ENCODE measurements at places on chromosomes 1 and 21. TPM values are rescaled to one million over a fixed set of nuclear protein-coding genes. Genes with fewer than 3 reads are reported as not detected.

GRCh38 chr1:53698384-53698980 is 40.5 kb downstream of the GLIS1 start:
- H3K36me3 ChIP-seq: no peaks in the 10 kb centered on the region
- DNase-seq: no peak
- no peak overlapping the region for H3K27ac ChIP-seq
- no peaks in the 10 kb centered on the region for H3K27me3 ChIP-seq
- H3K4me1 ChIP-seq: no peaks in the 10 kb centered on the region

The ZNF683 gene
- total RNA-seq: 0.24 TPM

DNA sequence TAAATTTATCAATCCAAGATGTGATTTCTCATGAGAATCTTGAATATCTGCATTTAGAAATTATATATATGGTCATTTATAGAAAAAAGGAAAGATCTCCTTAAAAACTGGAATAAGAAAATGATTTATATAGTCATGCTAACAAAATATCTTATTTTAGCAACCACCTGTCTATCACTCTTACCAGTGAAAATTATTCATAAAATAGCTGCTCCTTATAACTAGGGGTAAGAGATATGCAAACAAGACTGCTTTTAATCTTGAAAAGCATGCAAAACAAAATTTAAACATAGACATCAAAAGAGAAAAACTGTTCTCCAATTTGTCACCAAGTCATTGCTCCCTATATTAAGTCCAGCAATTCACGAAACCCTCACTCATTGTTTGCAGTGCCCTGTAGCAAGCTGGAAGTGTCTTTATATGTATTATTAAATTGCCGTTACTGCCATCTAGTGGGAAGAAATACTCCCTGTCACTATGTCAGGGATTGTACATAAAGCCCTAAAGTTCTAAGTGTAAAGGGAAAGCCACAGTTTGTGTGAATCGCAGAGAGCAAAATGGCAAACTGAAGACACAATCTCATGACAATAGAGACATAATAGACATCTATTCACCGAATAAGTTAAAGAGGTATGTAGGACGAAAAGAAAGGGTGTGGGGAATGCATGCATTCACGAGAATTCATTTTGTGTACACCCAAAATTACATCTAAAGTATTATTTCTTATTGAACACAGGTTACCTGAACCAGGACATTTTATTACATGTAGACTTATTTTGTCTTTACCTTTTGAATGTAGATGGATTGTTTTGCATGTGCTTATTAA is 600.5 kb downstream of the USP25 start:
- H3K4me1 ChIP-seq: no peaks in the 10 kb centered on the region
- H3K36me3 ChIP-seq: no peaks in the 10 kb centered on the region

- H3K36me3 ChIP-seq: no peaks in the 10 kb centered on the region
- DNase-seq: no peak
- no peak overlapping the region for H3K27ac ChIP-seq
- H3K27me3 ChIP-seq: no peaks in the 10 kb centered on the region
Observed at GRCh38 chr1:1536019-1536937, 4.1 kb downstream of the TMEM240 start.

The AADACL3 gene
- total RNA-seq: not detected

GRCh38 chr1:15847893-15848142 is 311 bp downstream of the SPEN start:
- peak overlapping the region; percentile 72 for H3K4me3 ChIP-seq
- no peaks in the 10 kb centered on the region for H3K27me3 ChIP-seq
- DNase-seq: no peak
- no peaks in the 10 kb centered on the region for H3K36me3 ChIP-seq

Data from aorta (tissue), 5 donors.